IMR-90 (cell line): ENCODE measurements at places on chromosomes 3 and 15. TPM values are rescaled to one million over a fixed set of nuclear protein-coding genes. Genes with fewer than 3 reads are reported as not detected.

AADACL2 gene
- not detected in 2 replicates for total RNA-seq

CASR gene
- total RNA-seq = not detected in 2 replicates

SLCO3A1 gene
- 2.2 and 4.7 TPM in 2 replicates for total RNA-seq

SGO1 gene
- 5.2 and 8.1 TPM in 2 replicates for total RNA-seq

GP5 gene
- under 0.01 TPM in 2 replicates for total RNA-seq

RAD51 gene
- 7.8 and 8.4 TPM in 2 replicates for total RNA-seq

DNA sequence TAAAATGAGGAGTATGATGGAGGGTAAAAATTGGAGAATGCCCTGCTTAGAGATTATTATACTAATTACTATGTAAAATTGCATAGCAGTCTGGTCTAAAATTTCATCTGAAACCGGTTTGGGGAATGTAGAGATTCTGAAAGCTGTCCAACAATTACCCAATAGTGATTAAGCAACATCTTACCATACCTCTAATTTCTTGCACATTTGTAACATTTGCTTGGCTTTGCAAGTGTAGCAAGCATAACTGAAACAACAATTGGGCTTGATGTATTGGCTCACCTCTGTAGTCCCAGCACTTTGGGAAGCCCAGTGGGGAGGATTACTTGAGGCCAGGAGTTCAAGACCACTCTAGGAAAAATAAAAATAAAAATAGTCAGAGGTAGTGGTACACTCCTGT, 17.4 kb downstream of the AADACL2 start:
- peak; percentile 36 for DNase-seq
- H3K27ac ChIP-seq = no peak overlapping the region
- no peaks in the 10 kb centered on the region for H3K4me1 ChIP-seq
- H3K27me3 ChIP-seq = no peaks in the 10 kb centered on the region
- H3K36me3 ChIP-seq = no peaks in the 10 kb centered on the region
- no peak overlapping the region for H3K4me3 ChIP-seq

DNA sequence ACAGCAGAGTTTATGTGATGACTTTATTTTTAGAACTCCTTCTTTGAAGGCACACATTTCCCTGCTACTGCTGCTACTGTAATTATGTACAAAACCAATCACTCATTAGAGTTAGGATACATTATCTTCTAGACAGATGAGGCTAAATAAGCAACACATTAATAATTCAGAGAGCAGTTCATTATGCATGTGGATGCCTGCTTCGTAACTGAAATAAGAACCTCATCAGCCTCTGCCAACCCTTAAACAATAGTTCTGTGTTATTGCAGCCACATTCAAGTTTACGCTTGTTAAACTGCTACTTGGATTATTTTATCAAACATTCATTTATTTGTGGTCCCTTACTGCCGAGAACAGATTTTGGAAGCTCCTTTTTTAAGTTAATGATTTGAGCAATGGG, 52.5 kb upstream of the C15orf61 start:
- H3K4me1 ChIP-seq = peaks cover 5% of the 10 kb centered on the region
- no peak overlapping the region for H3K4me3 ChIP-seq
- H3K36me3 ChIP-seq = no peaks in the 10 kb centered on the region
- H3K27ac ChIP-seq = no peak overlapping the region
- DNase-seq = no peak

- no peak overlapping the region for H3K4me3 ChIP-seq
- H3K27me3 ChIP-seq = no peaks in the 10 kb centered on the region
- no peak overlapping the region for H3K27ac ChIP-seq
Observed at GRCh38 chr3:39718674-39719595, 90.5 kb upstream of the MYRIP start.

GRCh38 chr3:57331078-57331610, 38.7 kb upstream of the ASB14 start:
- H3K27ac ChIP-seq = no peak overlapping the region
- no peaks in the 10 kb centered on the region for H3K36me3 ChIP-seq
- H3K4me1 ChIP-seq = no peaks in the 10 kb centered on the region
- DNase-seq = no peak
- no peaks in the 10 kb centered on the region for H3K27me3 ChIP-seq

- no peaks in the 10 kb centered on the region for H3K27me3 ChIP-seq
- no peak overlapping the region for H3K4me3 ChIP-seq
- H3K36me3 ChIP-seq = no peaks in the 10 kb centered on the region
- H3K4me1 ChIP-seq = no peaks in the 10 kb centered on the region
- H3K27ac ChIP-seq = no peak overlapping the region
- DNase-seq = no peak
Observed at GRCh38 chr3:159045279-159045885, 243.5 kb downstream of the MFSD1 start.

GRCh38 chr15:63473999-63474809, 30.2 kb upstream of the USP3 start:
- H3K27ac ChIP-seq = no peak overlapping the region
- no peak overlapping the region for H3K4me3 ChIP-seq
- H3K4me1 ChIP-seq = peaks cover 23% of the 10 kb centered on the region
- H3K36me3 ChIP-seq = no peaks in the 10 kb centered on the region
- H3K27me3 ChIP-seq = no peaks in the 10 kb centered on the region

DNA sequence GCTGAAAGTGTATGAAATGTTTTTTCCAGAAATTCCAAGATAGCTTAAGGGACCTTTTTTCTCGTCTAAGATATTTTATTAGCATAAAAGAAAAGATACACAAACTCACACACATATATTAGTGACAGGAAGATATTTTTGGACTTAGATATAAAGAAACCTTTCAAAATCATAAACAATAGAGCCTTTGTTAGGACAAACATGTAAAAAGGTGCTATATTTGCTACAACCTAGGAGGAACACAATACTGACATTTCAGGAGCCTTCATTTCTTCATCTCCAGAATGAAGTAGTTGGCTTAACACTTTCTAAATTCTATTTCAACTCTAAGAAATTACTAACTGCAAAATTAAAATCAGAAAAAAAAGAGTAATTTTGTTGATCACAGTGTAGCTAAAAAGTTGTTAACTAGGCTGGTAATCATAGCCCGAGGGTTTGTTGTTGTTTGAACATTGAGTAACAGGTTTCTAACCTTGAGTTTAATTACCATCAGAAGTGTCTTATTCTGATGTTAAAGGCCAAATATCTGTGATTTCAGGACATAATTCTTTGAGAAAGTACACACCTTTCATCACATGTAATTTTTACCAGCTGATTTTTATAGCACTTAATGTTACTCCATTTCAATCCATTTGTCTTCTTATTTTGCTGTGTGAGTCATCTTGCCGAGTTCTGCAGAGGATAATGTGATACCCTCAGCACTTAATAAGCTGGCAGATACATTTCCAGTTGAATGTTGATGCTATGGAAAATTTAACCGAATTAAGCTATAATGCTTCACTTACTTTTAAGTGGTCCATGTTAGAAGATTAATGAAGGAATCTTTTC, 97.3 kb downstream of the MBNL1 start:
- peaks cover 1% of the 10 kb centered on the region; the same call in 1 of the 2 replicates for H3K4me1 ChIP-seq
- no peak overlapping the region for H3K4me3 ChIP-seq
- peak; percentile 59 for DNase-seq
- no peaks in the 10 kb centered on the region for H3K36me3 ChIP-seq
- no peak overlapping the region for H3K27ac ChIP-seq
- no peaks in the 10 kb centered on the region for H3K27me3 ChIP-seq
